ENCODE measurements at places on chromosomes 12 and 14. TPM values are rescaled to one million over a fixed set of nuclear protein-coding genes. Genes with fewer than 3 reads are reported as not detected.

DNA sequence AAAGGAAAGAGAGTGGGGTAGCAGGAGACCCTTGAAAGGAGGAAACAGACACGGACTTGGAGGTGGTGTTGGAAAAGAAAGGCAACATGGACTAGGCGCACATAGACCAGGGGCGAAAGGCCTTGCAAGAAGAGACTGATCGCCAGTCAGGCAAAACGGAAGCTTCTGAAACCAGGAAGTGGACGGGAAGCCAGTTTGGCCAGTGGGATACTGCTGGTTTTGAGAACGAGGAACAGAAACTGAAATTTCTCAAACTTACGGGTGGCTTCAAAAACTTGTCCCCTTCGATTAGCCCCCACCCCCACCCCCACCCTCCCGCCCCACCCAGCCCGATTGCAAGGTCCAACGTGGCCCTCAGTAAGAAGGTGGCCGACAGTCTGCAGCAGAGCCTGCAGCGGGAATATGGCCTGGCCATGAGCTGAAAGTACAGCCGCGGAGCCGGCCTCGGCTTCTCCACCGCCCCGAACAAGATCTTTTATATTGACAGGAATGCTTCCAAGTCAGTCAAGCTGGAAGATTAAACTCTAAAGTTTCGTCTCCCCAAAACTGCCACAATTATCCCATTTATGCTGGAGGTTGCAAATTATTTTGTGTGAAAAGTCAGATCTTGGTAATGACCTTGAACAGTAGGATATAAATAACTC lies 364.7 kb downstream of the BCAT1 start:
- no peak for DNase-seq

DNA sequence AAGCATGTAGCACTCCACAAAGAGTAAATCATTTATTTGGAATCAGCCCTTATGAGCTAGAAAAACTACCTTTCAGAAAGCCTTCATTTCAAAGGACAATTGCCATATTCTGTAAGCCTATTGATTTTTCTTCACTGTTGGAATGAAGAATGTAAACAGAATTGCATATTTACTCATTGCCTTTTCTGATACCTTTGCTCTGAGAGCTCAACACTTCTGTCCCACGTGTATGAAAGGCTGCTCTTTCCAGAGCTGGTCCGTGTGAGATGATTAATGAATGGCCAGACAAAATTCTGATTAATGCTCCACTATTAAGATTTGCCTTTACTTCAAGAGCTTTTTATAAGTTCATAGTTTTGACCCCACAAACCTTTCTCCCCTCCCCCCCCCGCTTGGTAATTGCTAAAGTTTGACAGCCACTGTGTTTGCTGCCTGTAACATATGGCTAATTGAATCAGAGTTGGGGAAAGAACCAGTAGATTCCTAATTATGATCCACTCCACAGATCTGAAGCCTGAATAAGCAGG lies 63.0 kb upstream of the PLEKHA5 start:
- DNase-seq, result no peak

The AKAP3 gene
- total RNA-seq, result 3.0 TPM

DNA sequence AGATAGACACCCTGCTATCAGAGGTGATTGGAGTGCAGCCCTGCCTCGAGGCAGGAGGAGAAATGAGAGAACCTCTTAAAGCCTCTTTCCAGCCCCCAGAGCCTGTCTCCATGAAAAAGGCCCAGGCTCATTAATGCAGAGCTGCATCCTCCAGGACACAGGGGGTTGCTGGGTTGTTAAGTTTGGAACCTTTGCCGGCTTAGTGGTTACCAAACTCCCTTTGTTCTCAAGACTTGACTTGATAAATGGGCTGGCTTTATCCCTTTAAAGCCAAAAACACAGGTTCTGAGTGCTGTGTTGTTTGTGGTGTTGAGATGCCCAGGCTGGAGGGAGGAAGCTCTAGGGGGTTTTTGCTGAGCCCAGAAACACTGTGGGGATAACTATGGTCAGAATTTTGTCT lies 71.0 kb downstream of the DAD1 start:
- DNase-seq, result no peak

The CCDC196 gene
- not detected for total RNA-seq

DNA sequence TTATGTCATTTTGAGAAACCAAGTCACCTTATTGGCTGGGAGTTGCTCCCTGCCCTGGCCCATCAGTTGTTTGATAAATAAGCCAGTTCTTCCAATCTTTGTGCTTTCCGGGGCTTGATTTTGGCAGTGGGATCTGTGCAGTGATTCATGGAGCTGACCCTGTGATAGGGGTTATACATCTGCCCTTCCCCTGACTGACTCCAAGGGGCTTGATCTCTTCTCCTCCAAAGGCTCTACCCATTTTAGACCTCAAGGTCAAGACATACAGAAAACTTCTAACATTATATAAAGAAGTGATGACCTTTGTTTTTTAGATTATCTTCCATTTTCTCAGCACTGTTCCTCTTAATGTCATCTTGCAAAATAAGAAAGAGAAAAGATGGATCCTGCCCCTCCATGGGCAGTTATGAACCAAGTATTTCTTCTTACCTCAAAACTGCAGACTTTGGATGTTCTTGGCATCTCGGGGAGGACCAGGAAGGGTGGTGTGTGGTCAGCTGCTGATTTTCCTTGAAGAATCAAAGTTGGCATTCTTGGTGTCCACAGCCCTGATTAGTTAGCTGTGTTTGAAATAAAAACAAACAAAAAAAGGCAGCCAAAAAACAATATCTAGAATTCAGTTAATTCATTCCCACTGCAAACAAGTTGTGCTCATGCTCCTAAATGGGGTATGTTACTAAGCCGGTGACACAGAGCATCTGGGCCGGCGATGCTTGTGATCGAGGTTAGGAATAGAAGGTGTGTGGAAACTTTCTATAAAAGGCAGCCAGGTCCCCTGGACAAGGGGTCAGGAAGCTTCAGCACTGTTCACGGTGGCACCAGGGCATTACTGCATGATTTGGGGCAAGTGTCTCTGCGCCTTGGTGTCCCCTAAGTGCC lies 120.2 kb downstream of the SAMD4A start:
- no peak for DNase-seq

- DNase-seq, result peak; percentile 74
These were observed 24.3 kb upstream of the TMEM106C start for GRCh38 chr12:47939009-47939601.

GRCh38 chr12:108856428-108857157 lies 790 bp downstream of the SSH1 start:
- DNase-seq, result peak; percentile 87

The CLEC4D gene
- total RNA-seq, result not detected

The CLEC7A gene
- 2.3 TPM for total RNA-seq

The SCFD1 gene
- 35.5 TPM for total RNA-seq
